ENCODE measurements at places on chromosomes 6 and 20.
A peak's percentile ranks its signal among the peaks of the same experiment; 100 is the strongest.

DNA sequence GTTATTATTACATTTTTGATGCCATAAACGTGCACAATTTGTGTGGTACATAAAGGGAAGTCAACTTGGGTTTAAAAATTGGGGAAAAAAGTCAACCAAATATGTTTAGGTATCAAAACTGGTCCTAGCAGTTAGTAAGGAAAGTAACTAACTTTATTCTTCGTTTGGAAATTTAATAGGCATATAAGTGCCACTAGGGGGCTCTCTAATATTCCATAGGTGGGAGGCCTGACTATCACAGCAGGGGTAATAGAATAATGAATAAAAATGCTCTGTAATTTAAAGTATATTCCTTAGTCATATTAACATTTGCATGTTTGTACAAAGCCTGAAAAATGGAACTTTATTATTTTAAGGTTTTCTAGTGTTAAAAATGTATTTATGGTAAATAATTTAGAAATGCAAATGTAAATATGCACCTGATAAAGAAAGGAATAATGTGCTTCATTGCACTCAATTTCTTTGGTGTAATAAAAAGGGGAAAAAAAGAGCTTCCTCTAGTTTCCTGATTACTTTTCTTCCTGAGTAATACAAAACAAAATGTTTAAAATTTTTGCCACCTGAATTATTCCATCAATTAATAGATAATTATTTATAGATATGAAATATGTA lies 125.7 kb upstream of the HDAC2 start:
- ATAC-seq: peak; percentile 68

GRCh38 chr6:83605517-83605916 lies 93.2 kb downstream of the PRSS35 start:
- ATAC-seq: no peak

DNA sequence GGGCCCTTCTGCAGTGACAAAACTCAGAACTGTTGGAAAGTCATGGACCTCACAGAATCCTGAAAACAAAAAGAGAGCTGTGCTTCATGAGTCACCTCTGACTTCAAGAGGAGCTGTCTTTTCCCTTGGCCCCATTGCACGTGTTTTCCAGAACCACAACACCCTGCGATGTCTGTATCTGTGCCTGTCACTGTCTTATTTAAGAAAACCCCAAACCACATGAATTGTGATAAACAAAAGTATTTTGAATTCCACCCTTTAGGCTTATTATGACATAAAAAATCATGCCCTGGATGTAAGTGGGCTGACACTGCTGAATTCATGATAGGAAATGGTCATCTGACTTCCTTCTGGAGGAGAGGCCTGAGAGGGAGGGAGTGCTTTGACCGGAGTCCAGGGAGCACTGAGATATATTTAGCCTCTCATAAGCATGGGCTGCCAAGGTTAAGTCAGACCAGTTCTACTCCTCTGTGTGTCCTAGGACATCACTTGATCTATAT lies 96.4 kb upstream of the DUSP22 start:
- no peak for ATAC-seq

DNA sequence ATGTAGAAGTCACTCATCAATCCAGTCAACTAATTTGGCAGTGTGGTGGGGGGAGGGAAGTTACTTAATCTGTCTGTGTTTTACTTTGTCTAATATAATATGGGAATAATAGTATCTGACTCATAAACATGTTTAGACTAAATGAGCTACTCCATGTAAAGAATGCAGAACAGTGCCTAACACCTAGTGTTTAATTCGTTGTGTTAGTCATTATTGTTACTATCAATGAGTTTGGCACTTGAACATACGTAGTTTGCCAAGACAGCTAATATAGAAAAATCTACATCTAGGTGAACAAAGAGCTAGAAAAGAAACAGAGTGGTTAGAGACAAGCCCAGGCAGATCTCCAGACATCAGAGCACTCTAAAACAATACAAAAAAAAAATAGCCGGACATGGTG lies 49.1 kb downstream of the IRAK1BP1 start:
- no peak for ATAC-seq

DNA sequence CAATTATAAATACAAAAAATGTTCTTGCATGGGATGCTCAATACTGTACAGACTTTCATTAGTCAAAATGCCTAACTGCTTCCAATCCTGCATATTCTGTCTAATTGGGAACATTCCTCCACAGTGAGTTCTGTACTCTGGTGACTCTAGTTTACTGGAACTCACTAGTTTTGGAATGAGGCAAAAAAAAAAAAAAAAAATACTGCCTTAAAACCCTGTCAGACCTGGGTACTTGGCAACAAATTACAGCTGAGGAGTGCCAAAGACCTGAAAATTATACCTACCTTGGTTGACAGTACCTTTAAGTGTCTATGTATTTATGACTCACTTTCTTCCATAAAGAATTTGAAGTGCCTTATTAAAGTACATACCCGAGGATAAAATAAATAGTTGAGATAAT lies 276.7 kb downstream of the FARS2 start:
- ATAC-seq: peak; percentile 86

DNA sequence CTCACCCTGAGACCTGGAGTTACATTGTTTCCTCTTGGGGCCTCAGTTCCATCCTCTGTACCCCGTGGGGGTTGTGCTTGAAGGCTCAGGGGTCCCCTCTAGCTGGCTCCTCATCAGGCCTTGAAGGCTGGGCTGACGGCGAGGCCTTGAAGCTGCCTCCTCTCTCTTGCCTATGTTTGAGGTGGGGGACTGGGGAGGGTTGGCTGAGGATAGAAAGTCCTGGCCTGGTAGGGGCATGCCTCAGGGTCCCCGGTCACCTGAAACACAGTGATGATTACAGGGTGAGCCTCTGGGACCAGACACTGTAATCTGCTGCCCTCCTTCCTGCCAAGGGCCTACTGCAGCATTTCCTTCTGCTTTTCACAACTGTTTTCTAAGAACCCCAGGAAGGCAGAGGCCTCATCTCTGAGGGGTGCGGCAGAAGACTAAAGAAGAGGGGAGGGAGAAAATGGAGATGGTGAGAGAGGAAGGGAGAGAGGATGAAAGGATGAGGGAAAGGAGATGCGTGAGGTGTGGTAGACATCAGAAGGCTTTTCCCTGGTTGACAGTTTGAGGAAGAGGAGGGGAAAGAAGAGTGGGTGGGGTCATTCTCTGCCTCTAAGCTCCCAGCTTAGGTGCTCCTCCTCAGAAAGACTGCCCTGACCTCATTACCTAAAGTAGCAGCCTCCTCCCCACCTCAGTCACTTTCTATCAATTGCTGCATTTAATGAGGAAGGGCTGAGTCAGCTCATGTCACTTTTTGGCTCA lies 29.7 kb downstream of the VEGFA start:
- ATAC-seq: no peak

- peak; percentile 84 for ATAC-seq
Observed at GRCh38 chr20:10434832-10435812, at the start of gene SLX4IP. SLX4IP (plus strand) TSS chr20:10435305; CDS start chr20:10458205, 22,900 bp downstream.

GRCh38 chr6:125189494-125189893 lies 35.9 kb downstream of the TPD52L1 start:
- ATAC-seq: no peak

- ATAC-seq: no peak
Observed at GRCh38 chr20:62615750-62616251, 26.5 kb upstream of the SLCO4A1 start.

DNA sequence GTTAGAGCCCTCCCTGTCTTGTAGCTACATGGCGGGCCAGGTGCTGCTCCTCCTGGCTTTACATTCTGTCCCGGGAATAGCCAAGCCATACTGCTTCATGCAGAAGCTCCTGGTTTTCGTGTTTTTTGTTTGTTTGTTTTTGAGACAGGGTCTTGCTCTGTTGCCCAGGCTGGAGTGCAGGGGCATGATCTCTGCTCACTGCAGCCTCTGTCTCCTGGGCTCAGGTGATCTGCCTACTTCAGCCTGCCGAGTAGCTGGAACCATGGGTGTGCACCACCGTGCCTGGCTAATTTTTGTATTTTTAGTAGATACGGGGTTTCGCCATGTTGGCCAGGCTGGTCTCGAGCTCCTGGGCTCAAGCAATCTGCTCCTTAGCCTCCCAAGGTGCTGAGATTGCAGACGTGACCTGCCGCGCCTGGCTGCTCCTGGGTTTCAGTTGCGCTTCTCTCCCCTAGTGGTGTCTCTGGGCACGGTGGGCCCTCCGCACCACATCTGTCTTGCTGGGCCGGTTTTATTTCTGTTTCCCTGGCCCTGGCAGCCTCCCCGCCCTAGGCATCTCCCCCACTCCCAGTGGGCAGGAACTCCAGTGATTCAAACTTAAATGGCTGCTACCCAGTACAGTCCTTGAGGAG lies 12.9 kb downstream of the CDYL start:
- ATAC-seq: no peak

- no peak for ATAC-seq
Observed at GRCh38 chr20:54772893-54773642, 297.7 kb downstream of the DOK5 start.

DNA sequence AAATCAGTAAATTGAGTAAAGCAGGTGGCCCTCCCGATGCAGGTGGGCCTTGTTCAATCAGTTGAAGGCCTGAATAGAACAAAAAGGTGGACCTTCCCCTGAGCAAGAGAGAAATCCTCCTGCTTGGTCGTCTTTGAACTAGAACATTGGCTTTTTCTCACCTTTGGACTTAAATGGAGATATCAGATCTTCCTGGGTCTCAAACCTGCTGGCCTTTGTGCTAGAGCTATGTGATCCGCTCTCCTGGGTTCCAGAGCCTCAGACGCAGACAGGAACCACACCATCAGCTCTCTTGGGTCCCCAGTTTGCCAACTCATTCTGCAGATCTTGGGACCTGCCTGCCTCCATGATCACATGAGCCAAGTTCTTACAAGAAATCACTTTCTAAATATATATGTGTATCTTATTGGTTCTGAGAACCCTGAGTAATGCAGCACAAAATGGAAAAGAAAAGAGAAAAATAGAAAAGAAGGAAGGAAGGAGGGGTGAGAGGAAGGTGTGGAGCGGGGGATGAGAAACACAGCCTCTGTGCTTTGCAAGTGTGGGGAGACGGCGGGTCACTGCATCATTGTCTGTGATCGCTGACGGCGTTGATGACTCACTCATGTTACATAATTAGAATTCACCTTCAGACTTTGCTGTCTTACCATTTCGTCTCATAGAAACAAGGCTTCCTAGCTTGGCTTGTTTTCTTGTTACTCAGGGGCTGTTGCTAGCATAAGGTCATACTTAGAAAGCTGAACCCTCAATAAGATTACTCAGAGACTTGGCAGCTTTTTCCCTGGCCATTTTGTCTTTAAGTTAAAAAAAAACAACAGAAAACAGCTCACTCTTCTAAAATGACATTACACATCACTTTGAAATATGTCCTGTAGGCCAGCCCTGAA lies 85.7 kb upstream of the NEDD9 start:
- peak; percentile 86 for ATAC-seq

DNA sequence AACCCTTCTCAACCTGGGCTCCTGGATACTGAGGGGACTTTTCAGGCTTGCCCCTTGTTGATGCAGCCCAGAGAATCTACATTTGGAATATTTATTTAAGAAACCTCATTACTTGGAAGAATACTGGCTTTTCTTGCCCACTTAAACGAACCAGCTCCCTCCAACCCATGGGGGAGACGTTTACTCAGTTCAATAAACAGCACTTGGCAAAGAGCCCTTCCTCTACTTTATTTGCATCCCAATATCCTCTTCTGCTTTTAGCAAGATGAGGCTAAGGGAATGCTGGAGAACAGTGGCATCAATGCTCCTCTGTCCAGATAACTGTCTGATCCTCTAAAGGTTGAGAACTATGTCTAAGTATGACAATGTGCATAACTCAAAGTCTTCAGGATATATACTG lies 22.2 kb downstream of the PTPRK start:
- no peak for ATAC-seq

- no peak for ATAC-seq
Observed at GRCh38 chr6:113626475-113626874, 230.7 kb upstream of the MARCKS start.

GRCh38 chr6:98487612-98488011 lies 346.8 kb upstream of the POU3F2 start:
- no peak for ATAC-seq

- ATAC-seq: no peak
Observed at GRCh38 chr6:100366419-100366818, 98.3 kb downstream of the SIM1 start.

GRCh38 chr6:146047371-146047770 lies 18.5 kb downstream of the GRM1 start:
- no peak for ATAC-seq

Measured in SK-N-SH treated with all-trans-retinoic acid at 6 μM for 48 hours (cell line).